ENCODE measurements at places on chromosomes 11 and 22.

DNA sequence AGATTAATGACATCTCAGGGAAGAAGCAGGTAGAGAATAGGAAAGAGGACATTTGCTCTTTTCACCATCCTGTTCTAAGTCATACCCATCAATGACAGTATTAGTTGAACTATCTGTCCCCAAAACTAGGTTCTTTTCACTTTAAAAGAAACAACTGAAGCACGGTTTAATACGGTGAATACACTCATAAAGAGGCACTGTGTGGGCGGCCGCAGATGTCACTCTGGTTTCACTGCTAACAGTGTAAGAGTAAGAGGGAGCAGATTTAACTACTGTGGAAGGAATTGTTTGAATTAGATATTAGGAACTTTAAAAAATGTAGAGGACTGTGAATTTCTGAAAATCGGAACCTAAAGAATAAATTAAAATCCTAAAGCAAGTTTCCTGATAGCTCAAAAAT lies 49.5 kb downstream of the VSIG10L2 start:
- DNase-seq = no peak

DNA sequence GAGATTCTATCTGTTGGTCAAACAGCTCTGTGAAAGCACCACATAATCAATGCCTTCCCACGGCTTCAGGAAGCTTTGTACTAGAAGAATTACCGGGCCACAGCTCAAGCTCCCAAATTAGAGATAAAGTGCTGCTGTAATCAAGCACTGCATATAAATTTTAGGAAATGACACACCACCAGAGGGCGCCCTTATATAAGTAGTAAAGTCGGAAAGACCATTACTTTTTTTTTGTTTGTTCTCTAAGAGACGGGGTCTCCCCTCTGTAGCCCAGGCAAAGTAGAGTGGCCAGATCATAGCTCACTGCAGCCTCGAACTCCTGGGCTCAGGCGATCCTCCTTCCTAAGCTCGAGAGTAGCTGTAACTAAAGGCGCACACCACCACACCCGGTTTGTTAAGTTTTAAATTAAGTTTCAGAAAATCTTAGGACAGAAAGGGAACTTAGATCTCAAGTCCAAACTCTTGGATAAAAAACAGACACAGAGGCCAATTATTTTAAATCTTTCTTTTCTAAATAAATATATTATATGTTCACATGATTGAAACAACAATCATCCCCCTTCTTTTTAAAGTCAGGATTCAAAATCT lies 32.6 kb downstream of the PRCP start:
- peak; percentile 89 for DNase-seq

DNA sequence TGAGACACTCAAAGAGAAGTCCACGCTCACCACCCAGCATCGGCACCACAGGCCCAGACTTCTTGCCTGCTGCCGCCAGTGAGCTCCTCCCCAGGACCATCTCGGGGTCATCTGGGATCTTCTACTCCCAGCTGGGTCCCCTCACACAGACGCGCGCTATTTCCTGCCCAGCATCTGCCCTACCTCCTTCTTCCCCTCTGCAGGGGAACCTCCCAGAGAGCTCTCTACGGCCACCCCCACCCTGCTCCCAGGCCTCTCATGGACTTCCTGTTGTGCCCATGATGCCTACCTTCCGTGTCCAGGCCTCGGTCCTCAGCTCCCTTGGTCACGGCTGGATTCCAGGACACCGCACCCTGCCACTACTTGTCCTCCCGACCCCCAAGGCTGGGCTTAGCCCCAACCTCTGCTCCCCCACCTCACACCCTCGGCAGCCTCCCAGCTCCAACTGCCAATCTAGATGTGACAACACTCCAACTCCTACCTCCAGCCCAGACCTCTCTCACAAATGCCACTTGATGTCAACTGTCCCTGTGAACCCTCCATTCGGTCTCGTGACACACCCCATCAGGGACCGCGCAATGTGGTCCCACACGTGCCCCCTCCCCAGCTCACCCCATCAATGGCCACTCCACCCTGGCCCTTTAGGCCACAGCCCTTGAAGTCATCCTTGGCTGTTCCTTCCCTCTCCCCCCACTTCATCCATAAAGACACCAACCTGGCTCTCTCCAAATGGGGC lies 45.3 kb downstream of the SGSM3 start:
- no peak for DNase-seq

GRCh38 chr11:65927904-65928397 lies 8.7 kb downstream of the DRAP1 start:
- no peak for DNase-seq

DNA sequence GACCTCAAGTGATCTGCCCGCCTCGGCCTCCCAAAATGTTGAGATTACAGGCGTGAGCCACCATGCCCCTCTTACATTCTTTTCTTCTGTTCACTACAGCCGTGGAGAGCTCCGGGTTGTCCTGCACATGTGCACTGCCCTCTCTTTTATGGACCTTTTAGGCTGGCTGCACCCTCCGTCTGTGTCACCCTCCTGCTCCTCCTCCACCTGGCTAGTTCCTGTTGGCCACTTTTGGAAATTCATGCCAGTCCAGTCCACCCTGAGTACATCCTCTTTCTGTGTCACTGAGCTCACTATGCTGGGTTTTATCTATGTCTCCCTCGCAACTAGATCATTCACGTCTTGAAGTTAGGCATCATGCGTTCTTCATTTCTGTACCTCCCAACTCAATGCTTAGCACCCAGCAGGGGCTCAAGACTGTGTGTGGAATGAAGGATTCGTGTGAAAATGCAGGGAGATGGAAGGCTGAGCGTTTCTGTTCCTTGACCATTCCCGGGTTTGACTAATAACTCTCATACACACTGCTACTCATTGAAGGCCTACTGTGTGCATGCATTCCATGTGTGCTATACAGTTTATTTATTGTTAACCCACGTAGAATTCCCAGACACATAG lies 60.6 kb downstream of the PTPRJ start:
- no peak for DNase-seq

Data from fibroblast of the aortic adventitia (primary cell).